Neural progenitor cell (in vitro differentiated cells): ENCODE measurements at places on chromosomes 7 and 10. TPM values are rescaled to one million over a fixed set of nuclear protein-coding genes. Genes with fewer than 3 reads are reported as not detected.

- H3K27me3 ChIP-seq, result no peaks in the 10 kb centered on the region
- no peaks in the 10 kb centered on the region for H3K36me3 ChIP-seq
- H3K4me3 ChIP-seq, result no peak overlapping the region
- H3K4me1 ChIP-seq, result no peaks in the 10 kb centered on the region
- no peak for DNase-seq
These were observed 8.0 kb downstream of the FRMPD2 start for GRCh38 chr10:48266528-48266927.

DNA sequence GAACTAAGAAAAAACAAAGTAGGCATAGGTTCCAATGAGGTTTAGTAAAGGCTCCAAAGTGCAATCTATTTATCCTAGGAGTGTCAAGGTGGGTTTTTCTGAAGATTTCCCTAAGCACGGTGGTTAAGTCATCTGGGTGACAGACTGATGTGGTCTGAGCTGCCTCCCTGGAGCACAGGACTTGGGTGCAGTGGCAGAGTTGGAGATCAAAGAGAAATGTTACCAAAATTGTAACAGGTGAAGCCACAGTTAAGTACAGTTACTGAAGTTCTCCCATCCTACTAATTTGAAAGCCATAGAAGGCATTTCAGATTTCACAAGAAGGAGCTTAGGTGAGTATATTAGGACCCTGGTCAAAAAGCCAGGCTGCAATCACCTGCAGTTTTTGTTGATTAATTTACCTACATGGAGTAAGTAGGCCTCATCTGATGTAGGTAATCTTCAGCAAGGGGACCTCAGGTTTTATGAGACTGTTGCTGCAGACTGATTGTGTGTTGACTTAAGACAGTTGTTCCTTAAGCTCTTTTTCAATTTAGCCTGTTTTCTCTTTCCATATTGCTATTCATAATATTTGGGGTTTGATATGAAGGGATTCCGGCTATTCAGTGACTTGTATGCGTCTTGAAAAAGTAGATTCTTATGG lies 3.0 kb downstream of the DLX6 start:
- no peak overlapping the region for H3K4me3 ChIP-seq
- H3K27ac ChIP-seq, result no peak overlapping the region
- peaks cover 13% of the 10 kb centered on the region for H3K4me1 ChIP-seq
- no peak for DNase-seq
- no peaks in the 10 kb centered on the region for H3K36me3 ChIP-seq
- peaks cover 100% of the 10 kb centered on the region for H3K27me3 ChIP-seq

GRCh38 chr7:13027321-13027720 lies 339.9 kb downstream of the ARL4A start:
- no peaks in the 10 kb centered on the region for H3K36me3 ChIP-seq
- peaks cover 22% of the 10 kb centered on the region for H3K4me1 ChIP-seq
- DNase-seq, result no peak
- no peak overlapping the region for H3K4me3 ChIP-seq

GRCh38 chr10:122033224-122033926 lies 44.4 kb downstream of the TACC2 start:
- peaks cover 6% of the 10 kb centered on the region for H3K4me1 ChIP-seq
- no peaks in the 10 kb centered on the region for H3K27me3 ChIP-seq
- H3K4me3 ChIP-seq, result no peak overlapping the region
- no peak overlapping the region for H3K27ac ChIP-seq
- H3K36me3 ChIP-seq, result no peaks in the 10 kb centered on the region

- H3K27me3 ChIP-seq, result no peaks in the 10 kb centered on the region
- H3K4me3 ChIP-seq, result no peak overlapping the region
- no peak overlapping the region for H3K27ac ChIP-seq
- no peaks in the 10 kb centered on the region for H3K4me1 ChIP-seq
- no peak for DNase-seq
These were observed 31.7 kb upstream of the SLC18A3 start for GRCh38 chr10:49578392-49578791.

HOXA10 gene
- total RNA-seq, result not detected in 2 replicates

GRCh38 chr7:43639858-43640491 lies 57.1 kb downstream of the STK17A start:
- H3K4me3 ChIP-seq, result no peak overlapping the region
- H3K36me3 ChIP-seq, result peaks cover 8% of the 10 kb centered on the region
- DNase-seq, result peak; percentile 87
- H3K27ac ChIP-seq, result peak overlapping the region; percentile 33
- H3K4me1 ChIP-seq, result peaks cover 28% of the 10 kb centered on the region

NANOS1 gene
- total RNA-seq, result 10.2 and 12.4 TPM in 2 replicates

GRCh38 chr10:52011118-52011517 lies 303.0 kb upstream of the DKK1 start:
- no peak overlapping the region for H3K4me3 ChIP-seq
- H3K36me3 ChIP-seq, result no peaks in the 10 kb centered on the region
- H3K27ac ChIP-seq, result no peak overlapping the region
- H3K27me3 ChIP-seq, result no peaks in the 10 kb centered on the region
- no peak for DNase-seq

DNA sequence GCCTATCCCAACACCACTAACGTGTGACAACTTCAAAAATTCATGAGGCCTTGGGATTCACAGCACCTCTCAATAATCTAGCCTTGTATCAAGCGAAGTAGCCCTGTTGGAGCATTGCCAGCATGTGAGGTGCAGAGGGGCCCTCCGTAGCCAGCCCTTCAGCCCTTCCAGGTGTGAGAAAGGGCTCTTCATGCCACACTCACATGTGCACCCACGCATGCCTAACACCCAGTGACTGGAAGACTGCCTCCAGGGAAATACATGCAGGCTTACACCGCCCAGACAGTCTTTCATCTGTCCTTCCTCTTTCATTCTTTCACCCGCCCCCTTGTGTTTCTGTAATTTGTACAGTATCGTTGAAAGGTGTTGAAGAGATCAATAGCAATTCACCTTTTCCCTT lies 26.1 kb downstream of the LRRC4 start:
- no peaks in the 10 kb centered on the region for H3K27me3 ChIP-seq
- H3K4me1 ChIP-seq, result peaks cover 8% of the 10 kb centered on the region
- no peak overlapping the region for H3K4me3 ChIP-seq
- no peak for DNase-seq

DNA sequence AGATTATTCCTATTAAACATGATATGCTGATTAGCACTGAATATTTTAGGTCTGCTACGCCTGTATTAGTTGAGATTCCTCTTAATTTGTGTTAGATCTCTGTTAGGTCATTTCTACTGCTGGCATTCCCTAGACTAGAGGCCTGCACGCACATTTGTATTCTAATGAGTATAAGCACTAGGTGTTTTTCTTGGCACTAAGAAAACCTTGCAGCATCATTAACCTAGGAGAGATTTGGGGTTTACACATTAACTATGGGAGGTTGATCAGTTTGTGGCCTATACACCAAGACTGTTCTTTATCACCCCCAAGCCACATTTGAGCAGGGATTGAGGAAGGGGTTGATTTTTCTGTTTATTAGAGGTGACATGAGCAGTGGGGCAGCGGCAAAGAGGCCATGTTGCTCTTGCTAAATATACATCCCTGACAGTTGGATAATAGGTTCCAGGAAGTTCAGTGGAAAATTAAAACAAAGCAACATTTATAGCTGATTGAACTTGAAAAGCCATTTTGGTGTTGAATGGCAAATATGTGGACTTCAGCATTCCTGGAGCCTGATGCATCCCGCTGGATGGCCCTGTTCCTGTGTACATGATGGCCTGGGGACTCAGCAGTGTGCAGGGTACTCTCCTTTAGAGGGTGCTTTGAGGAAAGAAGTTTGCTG lies 65.2 kb downstream of the GBF1 start:
- no peaks in the 10 kb centered on the region for H3K27me3 ChIP-seq
- H3K27ac ChIP-seq, result no peak overlapping the region
- H3K4me3 ChIP-seq, result no peak overlapping the region
- no peaks in the 10 kb centered on the region for H3K36me3 ChIP-seq
- DNase-seq, result no peak

DNA sequence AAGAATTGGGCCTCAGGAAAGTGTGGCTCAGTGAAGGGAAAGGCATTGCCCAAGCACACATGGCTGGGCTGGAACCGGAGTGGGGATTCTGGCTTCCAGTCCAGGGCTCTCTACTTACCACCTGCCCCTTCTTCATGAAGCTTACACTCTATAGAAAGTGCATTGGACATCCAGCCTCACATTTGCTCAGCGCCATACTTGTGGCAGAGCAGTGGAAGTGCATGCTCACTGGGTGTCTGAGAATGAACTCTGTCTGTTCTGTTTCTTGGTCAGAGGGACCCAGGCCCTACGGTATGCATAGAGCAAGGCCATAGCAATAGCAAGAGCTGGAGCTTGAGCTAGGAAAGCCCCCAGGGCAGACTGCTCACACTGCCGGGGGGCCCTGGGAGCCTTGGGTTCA lies 1253.5 kb downstream of the TYW1 start:
- no peaks in the 10 kb centered on the region for H3K36me3 ChIP-seq
- H3K27me3 ChIP-seq, result peaks cover 9% of the 10 kb centered on the region
- H3K27ac ChIP-seq, result no peak overlapping the region

DNA sequence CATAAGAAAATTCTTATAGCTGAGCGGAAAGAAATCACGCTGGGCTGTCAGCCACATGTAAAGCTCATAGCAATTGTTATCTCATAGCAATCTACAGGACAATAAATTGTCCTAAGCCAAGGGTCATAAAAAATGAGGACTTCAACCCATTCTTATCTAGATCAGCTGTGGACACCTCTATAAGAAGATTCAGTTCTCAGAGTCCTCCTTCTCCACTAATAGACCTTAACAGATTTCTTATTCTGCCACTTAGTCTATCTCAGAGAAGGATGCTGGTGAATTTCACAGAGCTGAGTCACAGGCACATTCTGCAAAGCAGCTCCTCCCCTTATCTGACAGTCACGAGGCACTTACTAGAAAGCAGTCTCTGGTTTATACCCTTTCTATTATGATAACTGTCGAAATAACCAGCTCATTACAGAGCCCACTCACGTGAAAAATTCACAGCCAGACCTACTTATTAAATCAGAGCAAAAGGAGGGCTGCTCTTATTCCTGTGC lies 185.3 kb upstream of the PCLO start:
- no peak for DNase-seq
- H3K27me3 ChIP-seq, result no peaks in the 10 kb centered on the region
- no peaks in the 10 kb centered on the region for H3K36me3 ChIP-seq
- no peak overlapping the region for H3K27ac ChIP-seq

TMEM273 gene
- total RNA-seq, result not detected in 2 replicates

DNA sequence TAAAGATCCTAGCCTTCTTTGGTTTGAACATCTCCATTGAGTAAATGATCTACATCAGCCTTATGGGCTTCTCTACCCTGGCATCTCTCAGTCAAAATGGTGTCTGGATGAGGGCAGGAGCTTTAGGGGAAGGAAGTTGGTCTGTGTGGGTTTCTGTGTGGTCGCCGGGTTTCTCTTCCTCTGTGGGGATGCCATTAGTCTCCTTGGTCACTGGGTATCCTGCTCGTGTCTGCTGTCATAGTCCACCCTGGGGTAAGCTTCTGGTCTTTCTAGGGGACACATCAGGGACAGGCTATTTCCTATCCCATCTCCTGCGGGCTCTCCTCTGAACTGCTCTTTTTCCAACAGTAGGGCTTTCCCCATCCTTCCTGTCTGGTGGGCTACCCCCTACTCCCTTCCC lies 150.3 kb upstream of the NPY start:
- H3K4me1 ChIP-seq, result peaks cover 6% of the 10 kb centered on the region
- no peaks in the 10 kb centered on the region for H3K36me3 ChIP-seq
- no peak for DNase-seq
- no peak overlapping the region for H3K4me3 ChIP-seq
- H3K27ac ChIP-seq, result no peak overlapping the region

DNA sequence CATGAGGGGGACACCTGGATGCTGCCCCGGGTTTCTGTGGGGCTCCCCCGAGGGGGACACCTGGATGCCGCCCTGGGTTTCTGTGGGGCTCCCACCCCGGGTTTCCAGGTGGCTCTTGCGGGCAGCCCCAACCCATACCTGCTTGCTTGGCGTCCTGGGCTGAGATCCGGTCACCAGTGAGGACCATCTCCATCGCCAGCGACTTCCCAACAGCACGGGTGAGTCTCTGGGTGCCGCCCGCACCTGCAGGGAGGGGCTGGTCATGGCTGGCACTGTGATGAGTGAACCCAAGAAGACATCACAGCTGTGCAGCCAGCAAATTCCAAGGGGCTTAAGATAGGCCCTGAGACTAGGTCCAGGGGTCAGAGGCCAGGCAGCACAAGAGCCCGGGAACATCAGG lies 6.4 kb downstream of the ECHS1 start:
- no peaks in the 10 kb centered on the region for H3K4me1 ChIP-seq
- no peak for DNase-seq
- H3K36me3 ChIP-seq, result no peaks in the 10 kb centered on the region
- no peak overlapping the region for H3K4me3 ChIP-seq
- no peaks in the 10 kb centered on the region for H3K27me3 ChIP-seq

- no peaks in the 10 kb centered on the region for H3K36me3 ChIP-seq
- DNase-seq, result peak; percentile 26
- H3K27ac ChIP-seq, result no peak overlapping the region
- no peaks in the 10 kb centered on the region for H3K27me3 ChIP-seq
These were observed 36.1 kb downstream of the PSAP start for GRCh38 chr10:71814922-71815411.

ANKRD7 gene
- not detected in 2 replicates for total RNA-seq

DNA sequence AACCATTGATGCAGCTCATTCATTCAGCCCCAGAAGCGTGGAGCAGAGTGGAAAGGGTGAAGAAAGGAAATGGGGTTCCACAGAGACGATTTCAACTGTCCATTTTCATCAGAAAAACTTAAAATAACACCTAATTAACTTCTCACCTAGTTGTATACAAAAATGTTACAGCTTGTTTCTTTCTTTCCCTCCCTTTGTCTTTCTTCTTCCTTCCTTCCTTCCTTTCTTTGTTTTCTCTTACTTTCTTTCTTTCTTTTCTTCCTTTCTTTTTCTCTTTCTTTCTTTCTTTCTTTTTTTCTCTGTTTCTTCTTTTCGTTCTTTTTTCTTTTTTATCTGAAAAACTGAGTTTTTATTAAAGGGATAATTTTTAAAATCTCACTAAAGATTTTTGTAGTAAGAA lies 105.9 kb upstream of the GNAI1 start:
- H3K36me3 ChIP-seq, result no peaks in the 10 kb centered on the region
- no peak overlapping the region for H3K27ac ChIP-seq
- no peaks in the 10 kb centered on the region for H3K27me3 ChIP-seq
- no peak overlapping the region for H3K4me3 ChIP-seq

- H3K36me3 ChIP-seq, result no peaks in the 10 kb centered on the region
- H3K4me1 ChIP-seq, result no peaks in the 10 kb centered on the region
- H3K4me3 ChIP-seq, result no peak overlapping the region
- H3K27ac ChIP-seq, result no peak overlapping the region
- DNase-seq, result no peak
These were observed 170.9 kb upstream of the MAGI2 start for GRCh38 chr7:79624336-79624735.

GRCh38 chr10:90621577-90621976 lies 236.3 kb downstream of the HTR7 start:
- no peak overlapping the region for H3K27ac ChIP-seq
- H3K36me3 ChIP-seq, result no peaks in the 10 kb centered on the region
- H3K4me3 ChIP-seq, result no peak overlapping the region
- DNase-seq, result peak; percentile 61
- no peaks in the 10 kb centered on the region for H3K4me1 ChIP-seq

- H3K36me3 ChIP-seq, result no peaks in the 10 kb centered on the region
- H3K27ac ChIP-seq, result peak overlapping the region; percentile 94
- peak; percentile 80 for DNase-seq
These were observed 271.7 kb downstream of the TRIL start for GRCh38 chr7:28686418-28686800.

HGF gene
- 0.09 and 0.22 TPM in 2 replicates for total RNA-seq

NPC1L1 gene
- total RNA-seq, result 0.09 TPM in 1 of 2 replicates, not detected in the other

- no peak for DNase-seq
- no peak overlapping the region for H3K27ac ChIP-seq
- no peaks in the 10 kb centered on the region for H3K4me1 ChIP-seq
- H3K27me3 ChIP-seq, result no peaks in the 10 kb centered on the region
These were observed 556.1 kb downstream of the KCNMA1 start for GRCh38 chr10:77081481-77081891.

IRF5 gene
- total RNA-seq, result 0.22 and 0.28 TPM in 2 replicates

NOC3L gene
- 31.0 and 49.2 TPM in 2 replicates for total RNA-seq

TMEM140 gene
- total RNA-seq, result not detected in 2 replicates

PDZD7 gene
- total RNA-seq, result 0.25 TPM in 1 of 2 replicates, not detected in the other
